ENCODE measurements at places on chromosomes 1 and 21. TPM values are rescaled to one million over a fixed set of nuclear protein-coding genes. Genes with fewer than 3 reads are reported as not detected.

The NIBAN1 gene
- total RNA-seq, result 311 TPM

DNA sequence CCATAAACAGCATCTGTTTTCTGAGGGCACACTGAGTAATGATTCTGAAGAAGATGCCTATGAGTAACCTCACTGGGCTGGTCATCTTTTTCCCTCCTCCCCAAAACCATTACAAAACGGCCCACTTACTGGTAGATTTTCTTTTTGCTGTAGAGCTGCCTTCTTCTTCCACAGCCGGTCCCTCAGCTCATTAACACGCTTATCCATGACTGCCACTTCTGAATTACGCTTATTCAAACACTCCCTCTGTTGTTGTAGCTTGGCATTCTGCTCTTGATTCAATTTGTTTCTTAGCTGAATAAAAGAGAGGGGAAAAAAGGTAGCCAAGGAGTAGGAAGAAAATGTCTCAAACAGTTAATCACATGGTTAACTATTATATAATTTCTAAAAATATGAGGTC, 43.1 kb downstream of the TP53BP2 start:
- H3K36me3 ChIP-seq, result peaks cover 41% of the 10 kb centered on the region
- no peaks in the 10 kb centered on the region for H3K27me3 ChIP-seq
- H3K27ac ChIP-seq, result no peak overlapping the region
- no peaks in the 10 kb centered on the region for H3K4me1 ChIP-seq
- no peak overlapping the region for H3K4me3 ChIP-seq

The IRF6 gene
- total RNA-seq, result 1.1 TPM

DNA sequence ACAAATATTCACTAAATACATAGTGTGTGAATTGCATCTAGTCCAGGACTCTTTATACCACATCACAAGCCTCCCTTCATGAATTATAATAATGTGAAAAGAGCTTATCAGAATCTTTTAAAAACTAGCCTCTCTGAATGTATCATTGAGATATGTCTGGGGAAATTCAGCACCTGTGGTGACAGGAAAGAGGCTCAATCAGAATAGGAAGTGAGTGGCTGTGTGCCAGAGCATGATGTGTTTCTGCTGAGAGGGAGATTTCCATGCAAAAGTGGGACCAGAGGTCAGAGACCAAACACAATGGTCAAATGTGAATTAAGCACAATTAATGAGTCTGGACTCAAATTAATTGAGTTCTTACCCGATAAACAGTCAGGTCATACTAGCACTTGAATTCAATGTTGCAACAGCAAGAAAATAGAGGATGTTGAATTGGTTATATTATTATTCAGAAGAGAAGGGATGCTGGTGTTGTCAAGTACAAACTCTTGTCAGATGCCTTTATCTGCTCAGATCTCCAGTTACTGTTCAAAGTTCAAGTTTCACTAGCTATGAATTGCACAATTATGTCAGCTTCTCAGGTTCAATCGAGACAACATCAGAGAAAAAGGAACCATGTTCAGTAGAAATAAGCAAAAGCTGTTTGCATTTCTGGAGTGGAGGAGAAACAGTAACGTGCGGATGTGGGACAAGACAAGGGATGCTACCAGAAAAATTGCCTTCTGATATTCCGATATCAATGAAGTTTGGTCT, 226.2 kb downstream of the ZNF326 start:
- H3K4me3 ChIP-seq, result no peak overlapping the region
- H3K36me3 ChIP-seq, result no peaks in the 10 kb centered on the region
- no peaks in the 10 kb centered on the region for H3K4me1 ChIP-seq
- no peak for DNase-seq

The DNAH14 gene
- total RNA-seq, result 3.2 TPM

The OR2T29 gene
- not detected for total RNA-seq

DNA sequence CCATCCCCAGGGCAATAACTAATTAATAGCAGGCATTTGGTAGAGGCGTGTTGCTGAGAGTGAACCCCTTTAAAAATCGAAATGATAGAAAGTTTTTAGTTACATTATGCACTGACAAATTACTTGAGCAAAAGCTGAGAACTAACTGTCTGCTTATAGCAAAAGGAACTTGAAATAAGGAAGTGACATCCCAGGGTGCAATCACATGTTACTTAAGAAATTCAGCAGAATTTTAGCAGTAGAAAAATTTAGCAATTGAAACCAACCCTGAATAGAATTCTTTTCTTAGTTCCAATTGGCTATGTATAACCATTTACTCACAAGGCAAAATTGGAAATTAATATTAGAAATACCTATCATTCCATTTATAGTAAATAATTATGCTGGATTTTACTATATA, 139.5 kb upstream of the SAMSN1 start:
- no peak overlapping the region for H3K27ac ChIP-seq
- H3K4me3 ChIP-seq, result no peak overlapping the region
- DNase-seq, result no peak
- H3K4me1 ChIP-seq, result no peaks in the 10 kb centered on the region

DNA sequence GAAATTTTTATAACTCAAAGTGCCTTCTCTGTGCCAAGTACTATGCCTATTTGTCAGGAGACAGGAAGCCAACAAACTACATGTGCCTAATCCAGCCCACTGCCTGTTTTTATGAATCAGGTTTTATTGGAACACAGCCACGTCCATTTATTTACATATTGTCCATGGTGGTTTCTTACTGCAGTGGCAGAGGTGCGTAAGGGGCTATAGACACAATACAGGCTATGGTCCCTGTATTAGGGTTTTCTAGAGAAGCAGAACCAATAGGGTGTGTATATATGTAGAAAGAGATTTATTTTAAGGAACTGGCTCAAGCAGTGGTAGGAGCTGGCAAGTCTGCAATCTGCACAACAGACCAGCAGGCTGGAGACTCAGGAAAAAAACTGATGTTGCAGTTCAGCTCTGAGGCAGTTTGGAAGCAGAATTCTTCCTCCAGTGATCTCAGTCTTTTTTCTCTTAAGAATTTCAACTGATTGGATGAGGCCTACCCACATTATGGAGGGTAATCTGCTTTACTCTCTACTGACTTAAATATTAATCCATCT, 15.4 kb downstream of the PPIE start:
- H3K36me3 ChIP-seq, result peaks cover 38% of the 10 kb centered on the region
- no peak overlapping the region for H3K27ac ChIP-seq
- DNase-seq, result no peak

The ADGRB2 gene
- 1.4 TPM for total RNA-seq

DNA sequence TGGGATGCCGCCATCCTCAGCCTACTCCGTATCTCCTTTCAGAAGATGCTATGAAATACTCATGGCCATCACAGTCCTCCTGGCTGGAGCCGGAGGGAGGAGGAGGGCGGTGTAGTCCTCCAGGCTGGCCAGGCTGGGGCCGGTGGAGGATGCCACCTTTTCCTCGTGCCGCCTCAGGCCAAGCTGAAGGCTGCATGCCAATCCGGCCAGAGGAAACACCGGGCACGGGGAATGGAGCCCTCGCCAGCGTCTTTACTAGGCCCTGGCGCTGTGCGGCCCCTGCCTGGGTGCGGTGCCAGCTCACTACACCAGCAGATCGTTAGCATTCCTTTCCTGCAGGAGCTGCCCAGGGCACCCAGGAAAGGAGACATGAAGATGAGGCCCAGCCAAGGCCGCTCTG, 70.1 kb downstream of the CASZ1 start:
- H3K4me3 ChIP-seq, result no peak overlapping the region
- H3K36me3 ChIP-seq, result no peaks in the 10 kb centered on the region
- peak overlapping the region; percentile 86 for H3K27ac ChIP-seq
- DNase-seq, result peak; percentile 90
- no peaks in the 10 kb centered on the region for H3K4me1 ChIP-seq

DNA sequence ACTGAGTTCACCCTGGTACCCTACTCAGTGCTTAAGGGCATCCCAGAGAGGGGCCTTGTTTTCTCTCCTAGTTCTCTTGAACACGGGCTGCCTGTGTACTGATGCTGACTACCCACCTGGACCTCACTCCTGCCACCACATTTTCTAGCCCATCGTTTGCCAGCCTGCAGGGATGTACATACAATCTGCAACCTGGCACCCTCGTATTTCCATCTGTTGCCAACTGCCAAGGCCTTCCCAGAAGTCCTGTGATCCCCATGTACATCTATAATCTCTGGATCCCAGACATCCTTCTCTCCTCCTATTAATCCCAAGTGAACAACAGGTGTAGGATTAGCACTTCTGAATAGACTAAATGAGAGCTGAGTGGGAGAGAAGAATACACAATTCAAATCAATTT, 212.0 kb downstream of the SLC45A1 start:
- H3K4me3 ChIP-seq, result no peak overlapping the region
- no peaks in the 10 kb centered on the region for H3K27me3 ChIP-seq
- H3K36me3 ChIP-seq, result no peaks in the 10 kb centered on the region
- no peak for DNase-seq

The MCL1 gene
- total RNA-seq, result 352 TPM

GRCh38 chr21:43908167-43908566, 43.1 kb downstream of the AGPAT3 start:
- no peaks in the 10 kb centered on the region for H3K36me3 ChIP-seq
- H3K4me3 ChIP-seq, result no peak overlapping the region
- peaks cover 4% of the 10 kb centered on the region for H3K4me1 ChIP-seq
- no peaks in the 10 kb centered on the region for H3K27me3 ChIP-seq

DNA sequence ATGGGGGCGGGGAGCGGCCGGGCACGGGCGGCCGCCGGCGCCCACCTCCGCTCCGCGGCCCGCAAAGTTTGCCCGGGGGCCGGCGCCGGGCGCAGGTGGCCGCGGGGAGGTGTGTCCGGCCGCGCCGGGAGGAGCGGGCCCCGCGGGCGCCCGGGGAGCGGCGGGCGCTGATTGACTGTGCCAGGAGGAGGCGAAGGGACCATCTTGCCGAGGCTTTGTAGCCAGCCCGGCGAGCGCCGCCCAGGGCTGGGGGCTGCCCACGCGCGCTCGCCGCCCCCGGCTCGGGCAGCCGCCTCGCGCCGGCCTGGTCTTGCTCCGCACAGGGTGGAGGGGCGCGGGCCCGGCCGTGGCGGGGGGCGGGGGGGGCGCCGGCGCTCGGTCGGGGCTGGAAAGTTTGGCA, 432 bp downstream of the EPHB2 start:
- H3K4me3 ChIP-seq, result peak overlapping the region; percentile 55
- H3K36me3 ChIP-seq, result no peaks in the 10 kb centered on the region
- no peak for DNase-seq
- H3K27ac ChIP-seq, result peak overlapping the region; percentile 21
- H3K4me1 ChIP-seq, result peaks cover 19% of the 10 kb centered on the region

DNA sequence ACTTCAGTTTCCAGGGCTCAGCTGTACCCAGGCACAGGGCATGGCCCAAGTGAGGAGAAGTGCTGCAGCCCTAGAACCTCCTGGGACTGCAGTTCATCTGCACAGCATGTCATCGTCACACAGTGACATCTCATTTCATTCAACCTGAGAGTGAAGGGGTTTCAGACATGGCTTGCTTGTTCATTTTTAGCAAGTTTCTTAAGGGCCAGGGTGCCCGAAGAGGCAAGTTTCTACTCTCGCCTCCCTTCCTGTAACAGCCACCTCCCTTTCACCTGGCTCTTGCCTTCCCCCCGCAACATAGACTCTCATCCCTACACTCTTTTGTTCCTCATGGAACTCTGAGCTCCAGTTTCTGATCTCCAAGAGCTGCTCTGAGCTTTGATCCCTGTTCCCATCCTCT, 108.1 kb downstream of the C1orf21 start:
- no peak overlapping the region for H3K27ac ChIP-seq
- peaks cover 48% of the 10 kb centered on the region for H3K4me1 ChIP-seq
- H3K27me3 ChIP-seq, result no peaks in the 10 kb centered on the region
- no peak overlapping the region for H3K4me3 ChIP-seq

DNA sequence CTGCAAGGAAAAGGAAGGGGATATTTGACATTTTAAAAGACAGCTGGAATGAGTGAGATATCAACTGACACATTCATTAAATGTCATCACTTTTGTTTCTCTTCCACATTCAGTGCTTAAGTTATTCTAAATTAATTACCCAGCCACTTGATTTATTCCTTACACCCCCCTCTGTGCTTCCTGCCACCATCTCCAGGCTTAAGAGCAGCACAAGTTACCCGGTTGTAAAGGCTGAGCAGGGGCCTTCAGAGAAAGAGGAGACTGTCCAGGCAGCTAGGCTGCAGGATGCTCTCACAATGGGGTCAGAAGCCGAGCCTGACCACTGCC, 71.4 kb downstream of the SYT6 start:
- no peak for DNase-seq
- H3K4me3 ChIP-seq, result no peak overlapping the region
- H3K4me1 ChIP-seq, result peaks cover 20% of the 10 kb centered on the region
- peak overlapping the region; percentile 39 for H3K27ac ChIP-seq
- no peaks in the 10 kb centered on the region for H3K27me3 ChIP-seq
- no peaks in the 10 kb centered on the region for H3K36me3 ChIP-seq

DNA sequence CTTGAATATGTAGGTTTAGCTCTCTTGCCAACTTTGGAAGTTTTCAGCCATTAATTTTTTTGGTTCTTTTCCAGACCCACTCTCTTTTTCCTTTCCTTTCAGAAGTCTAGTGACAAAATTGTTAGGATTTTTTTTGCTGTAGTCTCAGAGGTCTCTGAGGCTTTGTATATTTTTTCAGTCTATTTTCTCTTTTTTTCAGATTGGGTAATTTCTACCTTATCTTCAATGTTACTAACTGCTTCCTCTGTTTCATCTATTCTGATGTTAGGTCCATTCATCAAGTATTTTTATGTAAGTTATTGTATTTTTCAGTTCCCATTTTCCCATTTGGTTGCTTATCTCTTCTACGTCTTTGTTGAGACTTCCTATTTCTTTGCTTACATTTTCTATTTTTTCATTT, 15.7 kb downstream of the RGS2 start:
- H3K36me3 ChIP-seq, result no peaks in the 10 kb centered on the region
- no peak for DNase-seq
- H3K4me1 ChIP-seq, result no peaks in the 10 kb centered on the region
- H3K27me3 ChIP-seq, result no peaks in the 10 kb centered on the region
- H3K4me3 ChIP-seq, result no peak overlapping the region

GRCh38 chr1:23904748-23905357, 8.3 kb downstream of the CNR2 start:
- H3K4me3 ChIP-seq, result no peak overlapping the region
- peaks cover 3% of the 10 kb centered on the region for H3K27me3 ChIP-seq
- H3K36me3 ChIP-seq, result no peaks in the 10 kb centered on the region
- H3K4me1 ChIP-seq, result no peaks in the 10 kb centered on the region
- no peak for DNase-seq

GRCh38 chr1:109249654-109250401, 489 bp downstream of the CELSR2 start:
- peaks cover 32% of the 10 kb centered on the region for H3K4me1 ChIP-seq
- peak overlapping the region; percentile 58 for H3K27ac ChIP-seq
- H3K4me3 ChIP-seq, result peak overlapping the region; percentile 63

DNA sequence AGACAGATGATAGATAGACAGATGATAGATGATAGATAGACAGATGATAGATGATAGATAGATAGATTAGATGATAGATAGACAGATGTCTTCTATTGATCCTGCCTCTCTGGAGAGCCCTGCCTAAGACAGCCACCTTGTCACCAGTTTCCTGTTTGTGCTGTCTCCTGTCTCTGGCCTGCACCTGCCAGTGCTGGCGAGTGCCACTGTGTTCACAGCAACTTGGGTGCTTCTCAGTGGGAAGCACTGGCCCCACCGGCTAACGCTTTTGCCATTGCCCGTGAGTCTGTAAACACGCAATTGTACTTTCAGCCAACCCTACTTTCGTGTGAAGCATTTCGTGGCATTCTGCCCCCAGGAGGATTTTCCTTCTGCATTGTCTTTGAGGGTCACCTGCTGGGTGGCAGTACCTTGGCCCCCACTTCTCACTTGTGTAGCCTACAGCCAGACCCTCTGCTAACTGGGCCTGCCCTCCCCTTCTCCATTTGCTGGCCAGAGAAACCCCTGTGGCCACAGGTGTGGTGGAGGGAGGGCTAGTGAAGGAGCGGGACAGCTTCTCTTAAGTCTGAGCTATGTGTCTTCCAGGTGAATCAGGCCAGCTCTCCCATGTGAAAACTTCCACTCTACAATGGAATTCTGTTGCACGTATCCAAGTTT, 23.4 kb upstream of the PDE9A start:
- no peak overlapping the region for H3K4me3 ChIP-seq
- H3K36me3 ChIP-seq, result no peaks in the 10 kb centered on the region
- no peak overlapping the region for H3K27ac ChIP-seq
- H3K4me1 ChIP-seq, result no peaks in the 10 kb centered on the region
- DNase-seq, result peak; percentile 37

The ACKR1 gene
- 34.6 TPM for total RNA-seq

The FCGR3A gene
- total RNA-seq, result 14.8 TPM

The SAMSN1 gene
- 7.5 TPM for total RNA-seq

Data from sigmoid colon (tissue), 7 donors.